Ovary (tissue), 10 donors: ENCODE measurements at places on chromosomes 3 and 15. TPM values are rescaled to one million over a fixed set of nuclear protein-coding genes. Genes with fewer than 3 reads are reported as not detected.

CATSPER2 gene
- polyA plus RNA-seq, result 2.3 TPM

HHATL gene
- polyA plus RNA-seq, result not detected

GOLGA8R gene
- polyA plus RNA-seq, result 2.6 TPM

RHOA gene
- 878 TPM for polyA plus RNA-seq

TGM5 gene
- polyA plus RNA-seq, result not detected

DNA sequence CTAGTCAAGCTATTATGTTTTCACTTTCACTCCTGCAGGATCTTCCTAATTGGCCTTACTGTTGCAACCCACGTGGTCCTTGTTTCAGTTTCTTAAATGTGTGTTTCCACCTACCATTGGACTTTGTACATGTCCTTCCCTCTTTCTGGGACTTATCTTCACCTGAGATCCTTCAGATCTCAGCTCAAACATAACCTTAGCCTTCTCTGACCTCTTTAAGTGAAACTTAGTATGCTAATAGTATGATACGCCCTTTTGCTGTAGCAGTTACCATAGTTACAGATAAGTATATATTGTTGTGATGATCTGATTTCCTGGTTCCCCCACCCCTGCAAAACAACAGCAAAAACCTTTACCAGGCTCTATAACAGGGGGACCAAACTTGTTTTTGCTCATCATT, 35.2 kb downstream of the U2SURP start:
- DNase-seq, result no peak

DNA sequence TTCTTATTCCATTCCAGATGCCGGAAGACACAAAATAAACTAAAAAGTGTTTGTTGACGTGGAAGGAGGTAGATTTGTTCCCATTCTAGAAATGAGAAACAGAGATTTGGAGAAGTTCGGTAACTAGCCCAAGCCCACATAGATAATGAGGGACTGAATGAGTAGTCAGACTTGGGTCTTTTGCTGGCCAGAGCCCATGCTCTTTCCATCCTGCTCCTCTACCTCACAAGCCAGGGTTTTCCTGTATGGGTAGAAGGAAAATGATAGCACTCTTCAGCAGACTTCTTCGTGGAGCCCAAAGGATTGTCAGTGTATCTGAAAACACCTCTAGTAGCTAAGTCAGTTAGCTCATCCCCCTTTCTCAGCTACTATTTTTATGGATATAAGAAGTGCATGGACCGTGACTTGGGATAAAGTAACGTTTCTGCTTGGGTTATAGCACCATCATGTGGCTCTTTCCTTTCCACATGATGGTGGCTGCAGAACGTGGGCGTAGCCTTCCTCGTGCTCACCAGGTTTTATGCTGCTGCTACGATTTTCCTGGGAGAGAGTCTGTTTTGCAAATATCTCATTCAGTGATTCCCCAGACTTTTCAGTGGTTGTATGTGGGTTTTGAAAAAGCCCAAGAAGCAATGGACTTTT, 84.6 kb downstream of the DGKG start:
- DNase-seq, result no peak

DNA sequence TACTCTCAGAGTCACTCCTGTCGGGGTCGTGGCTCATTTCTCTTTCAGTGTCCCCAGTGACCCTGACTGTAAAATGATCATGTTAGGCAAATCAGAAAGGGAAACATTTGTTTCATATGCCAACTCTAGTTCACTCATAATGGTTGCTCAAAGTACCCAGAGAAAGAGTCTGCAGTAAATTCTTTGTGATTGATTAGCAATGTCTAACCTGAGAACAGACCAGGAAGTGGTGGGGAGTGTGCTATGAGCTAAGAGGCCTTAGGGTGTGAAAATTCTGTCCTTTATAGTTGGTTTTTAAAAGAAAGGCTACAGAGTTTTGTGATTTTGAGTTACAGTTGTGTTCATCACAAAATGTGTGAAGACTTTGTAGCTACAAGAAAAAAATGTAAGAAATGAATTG, 108.9 kb downstream of the EDEM1 start:
- no peak for DNase-seq

- no peak for DNase-seq
Measured at GRCh38 chr3:71290301-71290700, 293.2 kb downstream of the FOXP1 start.
